ENCODE measurements at places on chromosomes 16 and 17.

DNA sequence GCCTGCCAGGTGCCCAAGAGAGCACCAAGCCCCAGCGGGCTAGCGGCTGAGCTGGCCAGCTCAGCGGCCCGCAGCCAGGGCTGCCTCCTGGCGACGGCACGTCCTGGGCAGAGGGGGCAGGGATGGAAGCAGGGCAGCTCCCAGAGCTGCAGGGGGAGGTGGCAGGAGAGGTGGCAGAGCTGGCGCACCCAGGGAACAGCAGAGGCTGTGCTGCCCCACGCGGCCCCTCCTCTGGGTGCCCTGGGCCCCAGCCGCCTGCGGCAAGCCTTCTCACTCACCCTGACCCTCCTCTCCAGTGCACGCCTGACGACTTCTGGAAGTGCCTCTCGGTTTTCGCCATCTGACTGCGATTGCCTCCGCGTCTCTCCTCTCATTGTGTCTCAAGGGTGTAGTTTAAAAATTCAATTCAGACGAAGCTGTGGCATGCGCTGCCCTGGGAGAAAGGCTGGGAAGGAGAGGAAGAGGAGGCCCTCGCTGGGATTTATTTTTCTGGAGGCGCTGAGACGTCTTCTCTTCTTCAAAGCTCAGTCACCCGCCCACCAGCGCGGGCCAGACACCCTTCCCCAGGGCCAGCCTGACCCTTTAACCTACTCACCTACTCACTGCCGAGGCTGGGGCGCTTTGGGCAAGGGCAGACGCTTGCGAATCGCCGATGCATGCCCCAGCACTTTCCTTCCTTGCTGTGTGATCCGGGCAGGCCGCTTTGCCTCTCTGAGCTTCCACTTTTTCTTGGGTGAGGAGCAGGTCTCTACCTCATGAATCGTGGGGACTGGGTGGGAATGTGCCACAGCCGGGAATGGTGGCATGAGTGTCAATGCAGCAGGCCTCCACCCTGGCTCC lies 24.9 kb downstream of the GSE1 start:
- DNase-seq = no peak

- DNase-seq = no peak
Observed at GRCh38 chr17:34226011-34226743, 28.9 kb upstream of the CCL2 start.

DNA sequence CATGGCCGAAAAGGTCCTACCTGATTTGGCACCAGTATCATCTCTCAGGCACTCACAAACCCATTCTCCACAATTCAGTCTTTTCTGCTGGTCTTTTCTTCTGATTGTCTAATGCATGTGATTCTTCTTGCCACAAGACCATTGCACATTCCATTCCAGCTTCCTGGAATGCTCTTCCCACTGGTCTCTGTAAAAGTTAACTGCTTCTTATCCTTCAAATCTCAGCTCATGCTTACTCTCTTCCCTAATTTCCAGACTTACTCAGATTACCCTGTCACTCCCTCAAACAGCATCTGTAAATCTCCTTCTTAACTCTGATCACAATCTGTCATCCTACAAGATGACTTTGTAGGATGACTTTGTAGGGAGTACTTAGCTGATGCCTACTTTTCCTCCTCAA lies 320.2 kb downstream of the MAP2K6 start:
- DNase-seq = no peak

GRCh38 chr16:168424-168823 lies 2.6 kb downstream of the HBM start:
- no peak for DNase-seq

- DNase-seq = peak; percentile 100
Observed at GRCh38 chr17:40417609-40418427, at the start of gene TOP2A. Gene TOP2A, minus strand, starts transcription at chr17:40417896. Its CDS starts 105 bp downstream, at chr17:40417791.

GRCh38 chr16:17939723-17940122 lies 396.8 kb downstream of the NPIPA8 start:
- no peak for DNase-seq

DNA sequence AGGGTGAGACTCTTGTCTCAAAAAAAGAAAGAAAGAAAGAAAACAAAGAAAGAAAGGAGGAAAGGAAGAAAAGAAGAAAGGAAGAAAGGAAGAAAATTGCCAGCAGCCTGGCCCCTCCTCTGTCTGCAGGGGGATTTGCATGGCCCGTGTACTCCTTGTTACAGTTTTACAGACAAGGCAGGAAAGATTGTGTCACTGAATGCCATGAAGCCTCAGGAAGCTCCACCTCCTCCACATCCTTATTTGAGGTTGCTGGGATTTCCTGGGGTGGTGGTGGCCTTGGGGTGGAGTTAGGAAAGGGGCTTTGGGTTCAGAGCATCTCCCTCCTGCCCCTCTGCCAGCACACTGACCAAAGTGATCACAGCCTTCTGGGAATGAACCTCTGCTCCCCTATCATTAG lies 23.6 kb downstream of the CFAP20 start:
- DNase-seq = peak; percentile 34

GRCh38 chr16:71205482-71206131 lies 24.9 kb downstream of the HYDIN start:
- no peak for DNase-seq

GRCh38 chr16:3520841-3521240 lies 20.0 kb downstream of the CLUAP1 start:
- no peak for DNase-seq

DNA sequence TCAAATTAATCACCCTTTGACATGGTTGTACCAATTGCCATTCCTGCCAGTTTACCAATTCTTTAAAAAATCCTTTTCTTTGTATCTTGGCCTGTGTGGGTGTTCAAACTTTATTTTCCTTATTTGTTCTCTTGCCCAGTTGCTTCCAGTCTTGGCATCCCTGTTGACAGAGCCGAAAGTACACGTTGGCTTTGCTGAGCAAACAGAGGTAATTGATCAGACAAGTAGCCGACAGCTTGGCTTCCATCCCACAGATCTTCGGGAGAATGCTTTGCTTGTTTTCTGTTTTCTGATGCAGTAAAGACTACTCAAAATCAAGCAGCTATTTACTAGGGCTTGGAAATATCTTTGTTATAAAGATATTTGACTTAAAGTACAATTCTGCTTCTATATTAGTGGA lies 506.8 kb upstream of the SALL1 start:
- no peak for DNase-seq

GRCh38 chr16:1028524-1029258 lies 43.9 kb upstream of the SSTR5 start:
- no peak for DNase-seq

DNA sequence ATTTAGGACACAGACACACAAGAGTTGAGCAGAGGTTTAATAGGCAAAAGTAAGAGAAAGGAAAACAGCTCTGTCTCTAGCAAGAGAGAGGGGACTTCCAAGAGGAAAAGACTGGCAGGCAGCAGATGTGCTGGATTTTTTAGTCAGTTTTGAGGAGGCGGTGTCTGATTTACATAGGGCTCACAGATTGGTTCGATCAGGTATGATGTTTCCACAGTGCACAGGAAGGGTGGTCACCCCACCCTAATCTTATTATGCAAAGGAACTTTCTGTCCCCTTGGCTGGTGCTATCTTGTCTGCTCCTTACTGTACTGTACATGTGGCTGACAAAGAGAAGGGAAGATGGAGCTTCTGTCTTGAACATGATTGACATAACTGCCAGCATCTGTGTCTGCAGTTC lies 25.3 kb downstream of the BFAR start:
- no peak for DNase-seq

DNA sequence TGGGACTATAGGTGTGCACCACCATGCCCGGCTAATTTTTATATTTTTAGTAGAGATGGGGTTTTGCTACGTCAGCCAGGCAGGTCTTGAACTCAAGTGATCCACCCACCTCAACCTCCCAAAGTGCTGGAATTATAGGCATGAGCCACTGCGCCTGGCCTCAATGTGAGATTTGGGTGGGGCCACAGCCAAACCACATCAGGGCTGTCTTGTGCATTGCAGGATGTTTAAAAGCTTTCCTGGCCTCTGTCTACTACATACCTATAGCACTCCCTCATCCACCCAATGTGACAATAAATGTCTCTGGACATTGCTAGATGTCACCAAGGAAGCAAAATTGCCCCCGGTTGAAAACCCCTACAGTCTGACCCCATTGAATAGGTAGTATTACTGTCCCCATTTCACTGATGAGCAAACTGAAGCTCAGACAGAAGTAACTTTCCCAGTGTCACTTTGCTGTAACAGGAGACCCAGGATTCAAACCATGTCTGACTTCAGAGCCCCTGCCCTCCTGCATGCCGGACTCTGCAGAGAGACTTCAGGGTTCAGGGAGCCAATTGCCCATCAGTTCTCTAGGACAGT lies 3.6 kb upstream of the MAP3K14 start:
- DNase-seq = no peak

DNA sequence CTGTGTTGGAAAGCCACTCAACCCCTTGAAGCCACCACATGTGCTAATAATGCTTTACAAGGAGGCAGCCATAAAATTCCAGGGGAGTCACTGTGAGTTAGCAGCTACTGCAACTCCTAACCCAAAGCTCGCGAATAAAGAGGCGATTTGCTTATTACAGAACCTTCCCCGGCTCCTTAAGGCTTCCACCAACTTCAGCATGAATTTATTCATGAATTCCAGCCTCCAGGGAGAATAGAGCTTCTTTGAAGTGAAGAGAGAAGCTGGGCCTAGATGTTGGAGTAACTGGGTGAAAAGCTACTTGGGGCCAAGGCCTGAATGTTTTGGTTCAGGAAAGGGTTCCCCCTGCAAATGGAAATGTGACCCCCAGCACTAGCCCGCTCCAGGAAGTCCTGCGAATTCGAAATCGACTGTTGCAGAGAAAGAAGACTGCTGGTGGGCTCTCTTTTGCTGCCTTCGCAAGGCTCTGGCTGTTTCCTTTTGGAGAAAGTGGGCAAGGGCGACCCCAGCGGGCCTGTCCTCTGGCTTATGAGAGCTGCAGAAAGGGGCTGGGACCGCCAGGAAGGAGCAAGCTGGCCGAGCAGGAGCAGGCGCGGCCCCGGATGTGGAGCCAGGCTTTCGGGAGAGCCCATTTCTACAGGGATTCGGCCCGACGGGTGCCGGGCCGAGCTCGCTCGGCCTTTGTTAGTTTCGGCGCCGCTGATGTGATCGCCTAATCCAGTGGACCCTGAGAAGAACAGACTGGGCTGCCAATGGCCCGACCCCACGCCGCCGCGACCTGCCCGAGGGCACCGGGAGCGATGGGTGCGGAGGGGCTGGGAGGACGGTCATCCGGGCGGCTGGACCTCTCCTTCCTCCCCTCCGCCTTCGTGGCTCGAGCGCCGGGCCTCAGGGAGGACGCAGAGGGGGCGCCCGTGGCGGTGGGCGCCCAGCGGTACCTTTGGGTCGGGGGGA lies 7.6 kb downstream of the CBX8 start:
- DNase-seq = peak; percentile 69

DNA sequence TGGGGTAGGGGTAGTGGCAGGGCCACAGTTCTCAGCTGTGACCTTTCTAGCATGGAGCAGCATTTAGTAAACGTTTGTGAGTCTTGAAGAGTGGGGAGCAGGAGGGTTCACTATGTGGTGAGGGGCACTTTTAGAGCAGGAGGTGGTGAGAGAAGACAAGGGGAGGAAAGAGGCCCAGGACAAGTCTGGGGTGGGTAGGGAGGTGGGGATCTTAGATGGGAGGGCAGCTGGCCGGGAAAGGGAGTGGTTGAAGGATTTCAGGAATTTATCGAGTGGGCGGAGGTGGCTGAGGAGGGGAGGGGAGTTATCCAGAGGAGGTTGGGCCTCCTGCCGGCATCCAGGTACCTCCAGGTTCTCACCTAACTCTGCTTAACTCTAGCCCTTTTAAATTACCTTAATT lies 1.9 kb downstream of the CLEC16A start:
- DNase-seq = no peak

DNA sequence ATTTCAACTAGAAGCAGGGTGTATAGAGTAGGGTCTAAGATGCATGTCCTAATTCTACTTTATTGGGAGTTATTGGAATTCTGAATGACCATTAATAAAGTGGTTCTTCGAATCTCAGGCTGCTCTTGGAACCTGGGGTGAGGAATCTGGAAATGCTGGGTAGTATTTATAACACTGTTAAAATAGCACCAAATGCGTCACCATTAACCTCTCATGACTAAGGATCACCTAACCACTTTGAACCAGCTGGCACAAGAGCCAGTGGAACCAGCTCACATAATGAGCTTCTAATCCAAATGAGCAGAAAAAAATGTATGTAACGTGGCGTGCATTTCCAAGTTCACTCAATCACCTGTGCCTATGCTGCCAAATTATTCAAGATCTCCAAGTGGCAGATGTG lies 281.7 kb downstream of the GRIN2A start:
- no peak for DNase-seq

DNA sequence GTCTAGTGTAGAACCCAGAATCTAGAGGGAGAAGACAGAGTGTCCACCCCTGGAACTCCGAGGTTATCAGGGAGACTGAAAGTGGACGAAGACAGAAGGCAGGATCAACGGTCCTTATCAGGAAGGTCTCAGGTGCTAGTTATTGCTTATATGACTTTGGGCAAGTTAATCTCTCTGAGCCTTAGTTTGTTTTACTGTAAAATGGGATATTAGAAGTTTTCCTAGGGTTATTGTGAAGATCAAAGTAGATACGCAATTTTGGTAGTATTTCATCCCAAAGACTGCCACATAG lies 1.2 kb downstream of the RNF167 start:
- DNase-seq = no peak

- DNase-seq = no peak
Observed at GRCh38 chr16:77918809-77919707, 103.3 kb upstream of the CLEC3A start.

- peak; percentile 53 for DNase-seq
Observed at GRCh38 chr17:3879186-3879585, 13.7 kb downstream of the CAMKK1 start.

DNA sequence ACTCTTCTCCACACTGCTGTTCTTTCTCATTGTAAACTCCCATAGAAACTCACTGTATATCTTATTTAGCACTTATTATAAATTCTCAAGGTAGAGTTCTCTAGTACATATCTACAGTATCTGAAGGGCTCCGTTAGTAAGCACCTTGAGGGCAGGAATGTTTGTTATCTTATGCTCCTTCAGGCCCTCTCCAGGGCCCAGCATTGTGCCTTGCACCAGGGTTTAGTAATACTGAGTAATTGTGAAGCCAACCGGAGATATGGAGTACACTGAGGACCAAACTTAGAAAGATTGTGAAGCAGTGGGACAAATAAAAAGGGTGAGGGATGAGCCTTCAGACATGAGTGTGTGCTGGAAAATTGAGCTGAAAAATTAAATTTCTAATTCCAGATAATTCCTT lies 26.4 kb downstream of the RNF43 start:
- DNase-seq = no peak

- peak; percentile 86 for DNase-seq
Observed at GRCh38 chr16:711548-712320, 3.2 kb upstream of the METRN start.

GRCh38 chr16:54424043-54424451 lies 137.5 kb upstream of the IRX3 start:
- DNase-seq = no peak

GRCh38 chr17:76307966-76308338 lies at the start of gene QRICH2:
Gene QRICH2, minus strand, starts transcription at chr17:76308276. Its CDS starts 278 bp downstream, at chr17:76307998.
- DNase-seq = no peak

GRCh38 chr16:22642416-22643088 lies 131.9 kb downstream of the NPIPB5 start:
- no peak for DNase-seq

- no peak for DNase-seq
Observed at GRCh38 chr17:78892520-78892919, 10.5 kb downstream of the CEP295NL start.
